ENCODE measurements at places on chromosomes 7 and 10.

- DNase-seq: no peak
Observed at GRCh38 chr7:42152329-42153205, 84.4 kb downstream of the GLI3 start.

GRCh38 chr10:29317423-29318021 is 28.7 kb downstream of the LYZL1 start:
- no peak for DNase-seq

GRCh38 chr10:104002911-104003310 is 36.0 kb downstream of the SLK start:
- DNase-seq: no peak

- no peak for DNase-seq
Observed at GRCh38 chr7:138097064-138097741, 20.9 kb downstream of the AKR1D1 start.

GRCh38 chr10:305034-305433 is 169.8 kb downstream of the ZMYND11 start:
- no peak for DNase-seq

DNA sequence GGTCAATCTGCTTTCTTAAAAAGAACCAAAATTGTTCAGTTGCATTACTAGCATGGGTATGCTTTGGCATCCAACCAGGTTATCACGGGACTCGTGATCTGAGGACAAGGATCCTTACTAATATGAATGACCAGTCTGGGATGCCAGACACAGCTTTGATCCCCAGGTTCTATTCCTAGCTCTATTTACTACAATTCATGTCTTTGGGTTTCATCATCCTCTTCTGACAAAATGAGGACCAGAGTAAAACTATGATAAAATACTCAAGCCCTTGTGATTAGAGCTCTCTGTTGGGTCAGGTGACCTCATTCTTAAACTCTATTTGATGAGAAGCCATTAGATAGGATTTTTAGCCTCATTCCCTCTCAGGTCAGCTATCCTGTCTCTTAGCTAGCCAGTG is 119.8 kb downstream of the SLC25A13 start:
- DNase-seq: no peak

- DNase-seq: no peak
Observed at GRCh38 chr10:103431902-103432301, 20.3 kb downstream of the CALHM2 start.

DNA sequence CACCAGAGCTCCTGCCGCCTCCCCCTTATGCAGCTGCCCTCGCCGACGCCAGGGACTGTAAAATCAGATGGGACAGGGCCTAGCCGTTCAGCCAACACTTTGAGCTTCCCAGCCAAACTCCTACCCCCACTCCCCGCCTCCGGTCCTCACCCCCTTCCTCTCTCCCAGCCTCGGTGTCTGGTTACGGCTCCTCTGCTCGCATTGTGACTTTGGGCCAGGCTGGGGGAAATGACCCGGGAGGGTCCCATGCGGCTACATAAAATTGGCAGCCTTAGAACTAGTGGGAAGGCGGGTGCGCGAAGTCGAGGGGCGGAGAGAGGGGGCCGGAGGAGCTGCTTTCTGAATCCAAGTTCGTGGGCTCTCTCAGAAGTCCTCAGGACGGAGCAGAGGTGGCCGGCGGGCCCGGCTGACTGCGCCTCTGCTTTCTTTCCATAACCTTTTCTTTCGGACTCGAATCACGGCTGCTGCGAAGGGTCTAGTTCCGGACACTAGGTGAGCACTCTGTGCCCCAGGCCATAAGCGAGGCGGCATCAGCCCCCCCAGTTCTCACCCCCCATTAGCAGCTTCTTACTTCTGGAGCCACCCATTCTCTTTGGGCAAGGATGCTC is at the start of gene KAZALD1:
Gene KAZALD1 (plus strand): TSS at position 366 of the 608 bp plus-strand sequence. CDS start 604 bp downstream, outside the sequence.
- DNase-seq: no peak

- DNase-seq: no peak
Observed at GRCh38 chr7:140048989-140049338, 13.8 kb downstream of the PARP12 start.

- DNase-seq: no peak
Observed at GRCh38 chr7:64045301-64046040, at the start of gene ZNF727. Gene ZNF727, plus strand, starts transcription at chr7:64045434. Its CDS starts 188 bp downstream, at chr7:64045622.

GRCh38 chr7:150450491-150451001 is at the start of gene GIMAP8:
Gene GIMAP8, plus strand, starts transcription at chr7:150450630. Its CDS starts 16,069 bp downstream, at chr7:150466699.
- DNase-seq: no peak

DNA sequence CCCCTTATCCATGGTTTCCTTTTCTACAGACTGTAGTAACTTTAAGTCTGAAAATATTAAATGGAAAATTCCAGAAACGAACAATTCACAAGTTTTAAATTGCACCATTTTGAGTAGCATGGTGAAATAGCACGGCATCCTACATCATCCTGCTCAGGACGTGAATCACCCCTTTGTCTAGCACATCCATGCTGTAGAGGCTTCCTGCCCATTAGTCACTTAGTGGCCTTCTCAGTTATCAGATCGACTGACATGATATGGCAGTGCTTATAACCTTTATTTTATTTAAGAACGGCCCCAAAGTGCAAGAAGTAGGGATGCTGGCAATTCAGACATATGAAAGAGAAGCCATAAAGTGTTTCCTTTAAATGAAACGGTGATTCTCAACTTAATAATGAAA is 82.7 kb downstream of the CPXM2 start:
- no peak for DNase-seq

- no peak for DNase-seq
Observed at GRCh38 chr10:130882906-130883305, 428.6 kb downstream of the TCERG1L start.

DNA sequence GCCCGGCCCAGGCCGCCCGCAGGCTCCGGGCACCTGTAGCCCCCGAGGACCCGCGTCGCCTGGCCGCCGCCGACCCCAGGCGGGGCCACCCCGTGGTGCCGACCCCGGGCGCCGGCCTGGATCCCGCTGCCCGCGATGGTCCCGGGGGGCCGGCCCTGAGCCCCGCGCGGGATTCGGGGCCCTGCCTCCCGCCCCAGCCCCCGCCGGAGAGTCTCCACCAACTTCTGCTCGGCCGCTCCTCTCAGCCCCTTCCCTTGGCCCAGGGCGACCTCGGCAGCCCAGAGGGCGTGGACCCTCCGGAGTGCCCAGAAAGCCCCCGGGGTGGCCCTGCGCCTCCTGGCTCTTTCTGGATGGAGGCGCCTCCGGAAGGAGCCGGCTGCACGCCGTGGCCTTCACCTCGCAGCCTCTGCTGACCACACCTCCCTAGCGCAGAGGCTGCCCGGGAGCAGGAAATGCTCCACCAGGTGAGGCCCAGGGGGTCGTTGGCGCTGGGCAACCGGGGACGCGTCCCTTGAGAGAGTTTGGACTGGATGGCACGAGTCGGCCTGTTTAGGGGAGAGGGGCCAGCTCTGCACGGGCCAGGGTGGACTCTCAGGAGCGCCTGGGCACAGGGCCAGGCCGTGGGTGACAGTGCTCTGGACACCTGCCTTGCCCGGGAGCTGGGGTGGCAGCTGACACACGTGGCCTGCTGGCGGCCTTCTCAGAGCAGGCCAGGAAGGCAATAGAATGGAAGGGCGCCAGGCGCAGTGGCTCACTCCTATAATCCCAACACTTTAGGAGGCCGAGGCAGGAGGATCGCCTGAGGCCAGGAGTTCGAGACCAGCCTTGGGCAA is 529 bp downstream of the ZNF853 start:
- no peak for DNase-seq

- DNase-seq: no peak
Observed at GRCh38 chr10:19302117-19302516, 253.5 kb downstream of the MALRD1 start.

DNA sequence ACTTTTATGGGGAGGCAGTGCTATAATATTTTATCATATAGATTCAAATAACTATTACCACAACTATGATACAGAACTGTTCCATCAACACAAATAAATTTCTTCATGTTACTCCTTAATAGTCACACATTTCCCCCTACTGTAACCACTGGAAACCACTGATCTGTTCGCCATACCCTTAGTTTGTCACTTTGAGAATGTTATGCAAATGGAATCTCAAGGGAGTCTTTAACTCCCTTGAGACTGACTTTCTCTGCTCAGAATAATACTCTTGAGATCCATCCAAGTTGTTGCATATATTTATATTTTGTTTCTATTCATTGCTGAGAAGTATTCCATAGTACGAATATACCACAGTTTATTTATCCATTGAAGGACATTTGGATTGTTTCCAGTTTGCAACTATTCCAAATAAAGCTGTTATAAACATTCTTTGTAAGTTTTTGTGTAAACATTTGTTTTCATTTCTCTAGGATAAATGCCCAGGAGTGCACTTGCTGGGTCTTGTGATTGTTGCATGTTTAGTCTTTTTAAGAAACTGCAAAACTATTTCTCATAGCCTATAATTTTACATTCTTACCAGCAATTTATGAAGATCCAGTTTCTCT is 19.7 kb upstream of the PON2 start:
- no peak for DNase-seq

- no peak for DNase-seq
Observed at GRCh38 chr7:156662277-156662676, 21.7 kb downstream of the RNF32 start.

All from stimulated activated CD4-positive, alpha-beta T cell treated with anti-CD3 and anti-CD28 coated beads, Interleukin-1b, Interleukin-23, amount 100 ng/mL, for 1 hour (primary cell).